ENCODE measurements at places on chromosomes 16 and 17. TPM values are rescaled to one million over a fixed set of nuclear protein-coding genes. Genes with fewer than 3 reads are reported as not detected.

Gene CCL8
- total RNA-seq = not detected

Gene CORO6
- 94.4 TPM for total RNA-seq

- no peak for DNase-seq
- no peaks in the 10 kb centered on the region for H3K27me3 ChIP-seq
- no peaks in the 10 kb centered on the region for H3K36me3 ChIP-seq
- no peak overlapping the region for H3K4me3 ChIP-seq
- peaks cover 97% of the 10 kb centered on the region for H3K4me1 ChIP-seq
These were observed 96.0 kb downstream of the NXN start for GRCh38 chr17:883586-883962.

- DNase-seq = no peak
- H3K4me1 ChIP-seq = no peaks in the 10 kb centered on the region
- H3K27me3 ChIP-seq = no peaks in the 10 kb centered on the region
These were observed 3.7 kb downstream of the HPR start for GRCh38 chr16:72066747-72067146.

GRCh38 chr16:24217461-24217860 is 38.7 kb upstream of the CACNG3 start:
- no peak for DNase-seq
- no peak overlapping the region for H3K27ac ChIP-seq
- H3K27me3 ChIP-seq = no peaks in the 10 kb centered on the region
- no peak overlapping the region for H3K4me3 ChIP-seq
- no peaks in the 10 kb centered on the region for H3K4me1 ChIP-seq

- no peaks in the 10 kb centered on the region for H3K4me1 ChIP-seq
- no peak overlapping the region for H3K27ac ChIP-seq
- DNase-seq = no peak
- no peaks in the 10 kb centered on the region for H3K27me3 ChIP-seq
- no peak overlapping the region for H3K4me3 ChIP-seq
These were observed 706.5 kb downstream of the KCNJ2 start for GRCh38 chr17:70875729-70876310.

Gene SRCIN1
- total RNA-seq = 1.3 TPM

- H3K4me3 ChIP-seq = no peak overlapping the region
- H3K4me1 ChIP-seq = no peaks in the 10 kb centered on the region
- H3K27ac ChIP-seq = no peak overlapping the region
- H3K36me3 ChIP-seq = no peaks in the 10 kb centered on the region
- no peaks in the 10 kb centered on the region for H3K27me3 ChIP-seq
- DNase-seq = no peak
These were observed 133.1 kb upstream of the ZKSCAN2 start for GRCh38 chr16:25390761-25391160.

GRCh38 chr17:77148077-77148939 is 7.5 kb downstream of the SEC14L1 start:
- no peak overlapping the region for H3K4me3 ChIP-seq
- peaks cover 46% of the 10 kb centered on the region for H3K4me1 ChIP-seq
- H3K27me3 ChIP-seq = no peaks in the 10 kb centered on the region
- no peak for DNase-seq
- H3K27ac ChIP-seq = peak overlapping the region; percentile 81

GRCh38 chr17:3788200-3788599 is 12.8 kb downstream of the ITGAE start:
- no peak for DNase-seq
- no peaks in the 10 kb centered on the region for H3K36me3 ChIP-seq
- H3K27me3 ChIP-seq = no peaks in the 10 kb centered on the region
- peaks cover 4% of the 10 kb centered on the region for H3K4me1 ChIP-seq
- no peak overlapping the region for H3K27ac ChIP-seq

DNA sequence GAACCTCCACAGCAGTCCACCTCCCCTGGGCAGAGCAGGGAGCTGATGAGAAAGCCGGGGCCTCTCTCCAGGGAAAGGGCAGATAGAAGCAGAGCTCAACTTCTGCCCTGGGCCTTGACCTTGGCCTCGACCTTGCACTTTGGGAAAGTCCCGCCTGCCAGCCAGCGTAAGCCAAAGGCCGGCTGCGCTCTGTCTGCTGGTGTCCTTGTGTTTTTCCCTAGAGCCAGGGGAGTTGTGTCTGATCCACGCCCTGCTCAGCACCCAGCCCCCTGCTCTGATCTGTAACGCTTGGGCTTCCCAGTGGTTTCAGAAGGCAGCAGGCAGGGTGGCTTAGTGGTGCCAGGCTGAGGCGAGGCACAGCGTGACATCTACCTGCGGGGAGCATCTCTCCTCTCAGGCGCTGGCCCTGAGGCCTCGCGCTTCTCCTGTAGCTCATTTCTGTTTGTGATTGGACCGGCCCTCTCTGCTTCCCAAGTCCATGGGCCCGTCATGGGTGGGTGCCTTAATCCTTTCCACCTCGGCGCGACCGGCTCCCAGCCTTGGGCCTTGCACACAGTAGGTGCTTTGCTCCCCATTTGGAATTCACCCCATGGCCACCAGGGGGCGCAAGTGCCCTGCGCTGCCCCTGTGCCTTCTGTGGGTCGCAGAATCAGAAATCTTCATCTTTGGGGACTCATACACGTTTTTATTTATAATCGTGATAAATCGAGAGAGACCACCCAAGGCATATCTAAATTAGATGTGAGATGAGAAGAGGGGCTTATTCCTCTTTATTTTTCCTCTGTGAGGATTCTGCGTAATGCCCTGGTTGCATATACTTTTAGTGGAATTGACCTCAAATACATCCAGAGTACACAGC is 24.2 kb downstream of the SGSH start:
- H3K4me1 ChIP-seq = no peaks in the 10 kb centered on the region
- H3K36me3 ChIP-seq = no peaks in the 10 kb centered on the region
- no peak overlapping the region for H3K27ac ChIP-seq
- DNase-seq = no peak
- H3K27me3 ChIP-seq = peaks cover 23% of the 10 kb centered on the region

Gene ZNF385C
- total RNA-seq = not detected

DNA sequence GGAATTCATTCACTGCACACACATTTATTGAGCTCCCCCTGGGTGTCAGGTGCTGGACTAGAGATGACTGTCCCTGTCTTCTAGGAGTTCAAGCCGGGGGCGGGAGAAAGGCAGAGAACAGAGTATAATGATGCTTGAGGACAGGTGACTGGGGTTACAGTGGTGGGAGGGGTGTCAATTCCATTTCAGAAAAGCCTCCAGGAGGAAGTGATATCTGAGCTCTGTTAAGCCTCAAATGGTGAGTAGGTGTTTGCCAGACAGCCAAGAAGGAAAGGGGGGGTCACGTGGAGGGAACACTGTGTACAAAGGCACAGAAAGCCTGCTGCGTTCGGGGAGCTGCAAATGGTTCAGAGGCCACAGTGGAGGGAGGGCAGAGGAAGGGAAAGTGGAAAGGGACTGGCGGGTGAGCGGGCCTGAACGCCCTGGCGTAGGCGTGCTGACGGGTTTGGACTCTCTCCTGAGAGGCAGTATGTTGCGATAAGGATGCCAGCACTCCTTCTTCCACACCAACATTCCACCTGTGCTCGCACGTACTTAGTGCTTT is 9.7 kb upstream of the NXPH3 start:
- no peaks in the 10 kb centered on the region for H3K36me3 ChIP-seq
- DNase-seq = peak; percentile 98
- H3K4me1 ChIP-seq = peaks cover 53% of the 10 kb centered on the region
- no peaks in the 10 kb centered on the region for H3K27me3 ChIP-seq

DNA sequence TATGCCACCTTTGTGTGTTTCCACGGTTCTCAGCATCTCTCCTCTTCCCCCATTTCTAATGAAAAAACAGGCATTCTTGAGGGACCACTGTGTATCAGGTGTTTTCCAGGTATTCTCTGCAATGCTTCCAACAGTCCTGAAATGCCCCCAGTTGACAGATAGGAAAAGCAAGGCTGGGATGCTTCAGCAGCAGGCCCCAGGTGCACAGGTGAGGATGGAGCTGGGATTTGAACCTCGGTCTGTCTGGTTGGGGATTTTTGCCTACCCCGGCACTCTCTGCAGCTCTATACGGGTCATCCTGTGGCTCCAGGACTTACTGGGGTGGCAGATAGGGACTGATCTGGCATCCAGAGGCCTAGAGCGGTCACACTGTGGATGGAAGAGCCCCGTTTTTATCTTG is 180.5 kb upstream of the GSE1 start:
- DNase-seq = no peak
- no peaks in the 10 kb centered on the region for H3K27me3 ChIP-seq
- H3K36me3 ChIP-seq = no peaks in the 10 kb centered on the region
- H3K4me1 ChIP-seq = no peaks in the 10 kb centered on the region
- no peak overlapping the region for H3K27ac ChIP-seq

Gene RAB11FIP4
- total RNA-seq = 0.66 TPM

GRCh38 chr17:8091033-8091687 is 3.6 kb upstream of the ALOX12B start:
- no peaks in the 10 kb centered on the region for H3K27me3 ChIP-seq
- H3K27ac ChIP-seq = no peak overlapping the region
- no peak overlapping the region for H3K4me3 ChIP-seq

DNA sequence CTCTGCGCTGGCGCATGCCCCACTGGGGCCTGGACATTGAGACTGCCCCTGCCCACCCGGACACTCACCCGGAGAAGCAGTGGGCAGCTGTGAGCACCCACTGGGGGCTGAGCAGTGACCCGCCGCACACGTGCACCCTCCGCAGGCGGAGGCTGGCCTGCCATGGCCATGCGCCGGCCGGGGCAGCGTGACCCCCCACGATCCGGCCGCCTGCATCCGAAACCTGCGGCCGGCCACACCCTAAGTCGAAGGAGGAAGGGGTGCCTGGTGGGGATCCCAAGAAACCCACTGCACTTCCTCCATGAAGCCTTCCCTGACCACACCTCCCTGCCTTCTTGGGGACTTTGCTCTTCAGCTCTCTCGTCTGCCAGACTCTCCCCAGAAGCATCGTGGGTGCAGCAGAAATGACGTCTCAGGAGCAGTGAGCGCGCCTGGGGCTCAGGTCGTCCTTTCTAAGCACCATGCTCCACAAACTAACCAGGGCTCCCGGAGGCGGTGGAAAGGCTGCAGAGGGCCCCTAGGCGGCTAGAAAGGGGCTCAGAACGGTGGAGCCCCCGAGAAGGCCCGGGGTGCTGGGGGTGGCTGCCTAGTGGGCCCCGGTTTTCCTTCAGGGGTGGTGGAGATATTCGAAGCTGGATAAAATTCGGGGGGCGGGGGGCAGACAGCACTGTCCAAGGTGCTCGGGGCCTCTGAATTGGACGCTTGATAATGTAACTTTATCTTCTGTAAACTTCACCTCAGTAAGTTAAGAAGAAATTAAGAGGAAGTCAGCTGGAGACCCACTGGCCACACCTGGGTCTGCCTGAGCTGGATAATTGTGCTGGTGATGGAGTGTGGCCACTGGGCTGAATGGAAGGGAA is 1.5 kb downstream of the TPSG1 start:
- no peak for DNase-seq
- H3K36me3 ChIP-seq = peaks cover 24% of the 10 kb centered on the region
- H3K4me1 ChIP-seq = peaks cover 13% of the 10 kb centered on the region
- H3K27me3 ChIP-seq = no peaks in the 10 kb centered on the region
- no peak overlapping the region for H3K4me3 ChIP-seq

DNA sequence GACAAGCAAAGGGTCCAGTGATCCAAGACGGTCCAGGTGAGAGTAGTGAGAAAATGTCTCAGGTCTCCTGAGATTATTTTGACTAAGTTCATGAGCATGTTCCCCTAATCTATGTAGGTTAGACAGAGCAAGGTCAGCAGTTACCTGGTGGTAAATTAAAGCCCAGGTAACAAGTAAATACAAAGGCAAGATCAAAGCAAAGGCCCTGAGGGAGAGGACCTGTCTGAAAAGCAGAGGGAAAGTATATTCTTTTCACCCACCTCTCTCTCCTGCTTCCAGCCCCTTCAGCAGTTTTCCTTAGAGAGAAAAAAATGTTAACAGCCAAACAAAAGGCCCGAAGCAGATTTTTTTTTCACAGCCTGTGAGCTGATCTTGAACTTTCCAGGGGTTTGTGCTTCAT is 302.7 kb downstream of the MAP2K6 start:
- H3K36me3 ChIP-seq = no peaks in the 10 kb centered on the region
- H3K27ac ChIP-seq = no peak overlapping the region
- DNase-seq = no peak
- no peak overlapping the region for H3K4me3 ChIP-seq
- no peaks in the 10 kb centered on the region for H3K27me3 ChIP-seq

Gene SLFN5
- total RNA-seq = 26.2 TPM

Gene PAQR4
- total RNA-seq = 0.99 TPM

DNA sequence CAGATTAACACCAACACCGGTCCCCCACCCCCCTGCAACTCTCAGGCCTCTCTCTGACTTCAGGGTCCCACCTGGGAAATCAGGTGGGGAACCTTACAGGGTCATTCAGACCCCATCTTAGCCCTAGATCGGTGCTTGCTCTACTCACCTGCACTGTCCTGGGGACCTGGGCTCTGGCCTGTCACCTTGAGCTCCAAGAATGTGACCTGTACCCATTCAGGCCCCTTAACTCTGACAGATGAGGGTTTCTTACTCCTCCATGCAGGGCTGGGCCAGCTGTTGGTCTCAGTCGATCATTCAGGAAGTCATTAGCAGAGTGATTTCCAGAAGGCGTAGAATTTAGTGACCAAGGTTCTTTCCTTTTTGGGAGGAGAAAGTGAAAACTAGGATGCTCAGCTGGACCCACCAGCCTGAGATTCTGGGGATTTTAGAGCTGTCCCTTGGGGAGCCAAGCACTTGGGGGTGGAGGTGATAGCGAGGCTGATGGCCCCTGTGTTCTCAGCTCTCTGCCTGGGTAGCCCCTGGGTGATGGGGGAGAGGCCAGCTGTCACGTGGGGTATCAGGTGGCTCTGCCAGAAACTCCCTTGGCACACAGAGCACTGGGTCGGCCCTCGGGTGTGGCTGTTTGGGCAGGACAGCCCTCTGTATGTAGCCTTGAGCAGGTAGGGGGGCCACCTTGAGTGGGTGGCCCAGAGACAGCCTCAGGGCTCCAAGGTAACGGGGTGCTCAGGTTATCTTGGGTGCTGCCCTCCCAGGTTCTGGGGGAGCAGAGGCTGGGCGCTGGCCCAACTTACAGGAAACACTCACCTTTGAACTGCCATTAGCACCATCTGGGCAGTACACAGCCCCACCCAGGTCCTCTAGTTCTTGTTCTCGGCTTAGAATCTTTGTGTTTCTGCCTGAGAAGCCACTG is 724 bp downstream of the MVP start:
- no peak for DNase-seq
- H3K4me1 ChIP-seq = peaks cover 74% of the 10 kb centered on the region
- H3K27me3 ChIP-seq = no peaks in the 10 kb centered on the region
- H3K36me3 ChIP-seq = no peaks in the 10 kb centered on the region
- peak overlapping the region; percentile 54 for H3K4me3 ChIP-seq

GRCh38 chr17:63701868-63702720 is 2.2 kb upstream of the LIMD2 start:
- no peak overlapping the region for H3K4me3 ChIP-seq
- peaks cover 45% of the 10 kb centered on the region for H3K4me1 ChIP-seq
- H3K27me3 ChIP-seq = no peaks in the 10 kb centered on the region
- no peak for DNase-seq
- no peak overlapping the region for H3K27ac ChIP-seq

Gene DPH1
- total RNA-seq = 39.8 TPM

DNA sequence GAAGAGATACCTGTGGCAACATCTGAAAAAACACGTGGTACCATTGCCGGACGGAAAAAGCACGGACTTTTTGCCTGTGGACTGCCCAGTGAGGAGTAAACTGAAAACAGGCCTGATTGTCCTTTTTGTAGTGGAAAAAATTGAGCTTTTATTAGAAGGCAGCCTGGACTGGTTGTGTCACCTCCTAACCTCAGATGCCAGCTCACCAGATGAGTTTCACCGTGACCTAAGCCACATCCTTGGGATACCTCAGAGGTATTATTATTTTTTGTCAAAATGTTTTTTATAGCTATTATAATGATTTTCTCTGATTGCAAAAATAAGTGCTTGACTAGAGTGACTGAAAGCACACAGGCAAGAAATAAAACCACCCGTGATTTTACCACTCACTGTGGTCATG is 34.9 kb downstream of the RNF213 start:
- DNase-seq = no peak
- no peaks in the 10 kb centered on the region for H3K27me3 ChIP-seq
- peaks cover 84% of the 10 kb centered on the region for H3K36me3 ChIP-seq
- H3K27ac ChIP-seq = no peak overlapping the region
